ENCODE measurements at places on chromosomes 2 and 18. TPM values are rescaled to one million over a fixed set of nuclear protein-coding genes. Genes with fewer than 3 reads are reported as not detected.

The RAB6C gene
- total RNA-seq, result under 0.01 TPM

The METTL5 gene
- 84.1 TPM for total RNA-seq

The SLC9A4 gene
- total RNA-seq, result not detected

The GPR39 gene
- 2.7 TPM for total RNA-seq

The GPR55 gene
- total RNA-seq, result not detected

The CFC1 gene
- total RNA-seq, result not detected

The LYPD1 gene
- 0.14 TPM for total RNA-seq

The MREG gene
- total RNA-seq, result 45.3 TPM

The L3MBTL4 gene
- total RNA-seq, result 8.0 TPM

The GCG gene
- not detected for total RNA-seq

The IL1F10 gene
- 0.34 TPM for total RNA-seq

The SLC4A3 gene
- total RNA-seq, result 6.9 TPM

The SPTBN1 gene
- total RNA-seq, result 427 TPM

The B3GNT7 gene
- 1.3 TPM for total RNA-seq

The CPS1 gene
- 16.1 TPM for total RNA-seq

The CD28 gene
- not detected for total RNA-seq

The SMAD2 gene
- 48.5 TPM for total RNA-seq

The MAPK4 gene
- total RNA-seq, result under 0.01 TPM

The COL4A4 gene
- 0.43 TPM for total RNA-seq

The CNGA3 gene
- total RNA-seq, result not detected

The FRZB gene
- total RNA-seq, result under 0.01 TPM

The CXCR2 gene
- total RNA-seq, result 0.28 TPM

The DUSP2 gene
- 13.0 TPM for total RNA-seq

The GRHL1 gene
- 32.5 TPM for total RNA-seq

Data from nasal cavity respiratory epithelium epithelial cell of viscerocranial mucosa (primary cell).